ENCODE measurements at places on chromosomes 7 and 10. TPM values are rescaled to one million over a fixed set of nuclear protein-coding genes. Genes with fewer than 3 reads are reported as not detected.
A peak's percentile ranks its signal among the peaks of the same experiment; 100 is the strongest.

DNA sequence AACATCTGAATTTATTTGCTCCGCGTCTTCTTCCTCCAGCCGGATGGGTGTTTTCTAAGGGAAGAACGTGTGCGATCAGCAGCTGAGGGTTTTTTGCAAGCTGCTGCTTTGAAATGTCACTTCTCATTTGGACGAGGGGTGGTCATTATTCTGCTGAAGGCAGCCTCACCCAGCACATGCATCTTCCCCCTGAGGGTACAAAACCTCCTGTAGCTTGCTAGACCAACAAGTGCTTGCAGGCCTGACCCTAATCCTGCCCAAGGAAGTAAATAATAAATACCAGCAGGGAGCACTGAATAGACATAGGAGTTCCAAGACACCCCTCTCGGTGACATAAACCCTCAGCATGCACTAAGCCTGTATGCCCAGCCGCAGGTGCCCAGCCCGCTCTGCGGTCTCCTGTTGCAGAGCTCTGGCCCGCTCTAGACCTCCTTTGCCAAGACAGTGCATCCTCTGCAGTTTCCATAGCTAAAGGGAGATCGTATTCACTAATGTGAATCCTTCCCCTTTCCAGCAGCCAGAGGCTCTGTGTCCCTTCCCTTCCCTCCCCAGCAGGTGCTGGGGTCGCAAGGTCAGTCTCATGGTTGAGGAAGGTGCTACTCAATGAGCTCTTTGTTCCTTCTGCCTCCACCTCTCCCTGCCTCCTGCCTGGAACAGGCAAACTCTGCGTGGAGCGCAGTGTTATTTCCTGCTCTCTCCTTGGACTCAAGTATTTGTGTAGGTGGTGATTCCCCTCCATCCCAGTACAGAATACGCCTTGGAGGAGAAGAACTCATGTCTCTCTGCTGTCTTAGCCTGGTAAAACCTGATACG is 36.6 kb downstream of the SBDS start:
- H3K36me3 ChIP-seq, result peaks cover 28% of the 10 kb centered on the region
- H3K27me3 ChIP-seq, result no peaks in the 10 kb centered on the region
- H3K27ac ChIP-seq, result no peak overlapping the region
- no peak overlapping the region for H3K4me3 ChIP-seq
- peaks cover 3% of the 10 kb centered on the region for H3K4me1 ChIP-seq

DNA sequence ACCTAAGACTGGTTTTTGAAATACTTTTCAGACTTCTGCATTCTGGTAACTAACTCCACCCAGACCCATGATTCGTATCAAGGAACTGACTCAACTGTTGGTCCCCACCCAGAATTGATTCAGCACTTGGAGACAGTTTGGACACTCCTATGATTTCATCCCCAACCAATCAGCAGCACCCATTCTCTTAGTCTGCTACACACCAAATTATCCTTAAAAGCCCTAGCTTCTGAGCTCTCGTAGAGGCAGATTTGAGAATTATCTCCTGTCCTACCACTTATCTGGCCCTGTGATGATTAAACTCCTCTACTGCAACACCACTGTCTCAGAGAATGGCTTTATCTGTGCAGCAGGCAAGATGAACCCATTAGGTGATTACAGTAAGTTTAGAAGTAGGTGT is 7.7 kb upstream of the GSTO1 start:
- peaks cover 14% of the 10 kb centered on the region for H3K4me1 ChIP-seq
- H3K4me3 ChIP-seq, result no peak overlapping the region
- peaks cover 9% of the 10 kb centered on the region for H3K27me3 ChIP-seq
- DNase-seq, result peak; percentile 22
- no peaks in the 10 kb centered on the region for H3K36me3 ChIP-seq

DNA sequence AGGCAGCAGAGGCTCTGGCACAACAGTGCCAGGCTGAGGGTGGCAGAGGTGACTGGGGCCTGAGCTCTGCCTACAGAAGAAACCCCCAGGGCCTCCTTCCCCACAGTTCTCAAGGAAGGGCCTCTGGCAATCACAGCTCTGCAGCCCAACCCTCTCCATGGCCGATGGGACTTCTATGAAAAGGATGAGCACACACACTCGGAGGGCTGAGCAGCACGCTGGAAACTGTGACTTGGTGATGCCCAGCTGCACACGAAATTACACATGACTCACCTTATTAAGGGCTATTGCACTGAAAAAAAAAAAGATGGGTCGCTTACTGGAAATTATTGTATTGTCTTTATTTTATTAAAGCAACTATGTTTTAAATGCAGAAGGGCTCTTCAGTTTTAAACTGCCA is 42.9 kb upstream of the LRRC18 start:
- DNase-seq, result no peak
- no peaks in the 10 kb centered on the region for H3K36me3 ChIP-seq
- no peaks in the 10 kb centered on the region for H3K4me1 ChIP-seq
- no peak overlapping the region for H3K4me3 ChIP-seq
- H3K27ac ChIP-seq, result no peak overlapping the region

GRCh38 chr7:101124376-101125056 is 2.4 kb upstream of the SERPINE1 start:
- peaks cover 41% of the 10 kb centered on the region for H3K4me1 ChIP-seq
- H3K27ac ChIP-seq, result no peak overlapping the region
- peaks cover 64% of the 10 kb centered on the region for H3K27me3 ChIP-seq

DNA sequence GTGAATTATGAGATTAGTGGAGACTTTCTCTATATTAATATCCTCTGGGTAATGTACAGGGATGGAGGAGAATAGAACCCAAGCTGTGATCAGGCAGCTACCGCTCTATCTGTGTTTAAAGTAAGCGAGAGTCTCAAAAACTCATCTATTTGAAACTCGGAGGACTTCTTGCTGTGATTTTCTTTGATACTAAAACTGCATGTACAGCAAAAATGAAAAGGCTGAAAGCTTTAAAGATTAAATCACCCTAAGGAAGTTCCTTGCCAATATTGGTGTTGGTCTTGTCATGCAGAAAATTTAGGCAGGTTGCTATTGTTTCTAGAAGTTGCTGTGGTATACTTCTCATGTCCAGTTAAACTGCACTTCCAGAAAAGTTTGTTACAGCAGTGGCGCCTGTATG is 110.8 kb downstream of the DNAH11 start:
- H3K27me3 ChIP-seq, result no peaks in the 10 kb centered on the region
- no peaks in the 10 kb centered on the region for H3K36me3 ChIP-seq
- no peak for DNase-seq
- H3K27ac ChIP-seq, result no peak overlapping the region
- no peak overlapping the region for H3K4me3 ChIP-seq
- H3K4me1 ChIP-seq, result no peaks in the 10 kb centered on the region

DNA sequence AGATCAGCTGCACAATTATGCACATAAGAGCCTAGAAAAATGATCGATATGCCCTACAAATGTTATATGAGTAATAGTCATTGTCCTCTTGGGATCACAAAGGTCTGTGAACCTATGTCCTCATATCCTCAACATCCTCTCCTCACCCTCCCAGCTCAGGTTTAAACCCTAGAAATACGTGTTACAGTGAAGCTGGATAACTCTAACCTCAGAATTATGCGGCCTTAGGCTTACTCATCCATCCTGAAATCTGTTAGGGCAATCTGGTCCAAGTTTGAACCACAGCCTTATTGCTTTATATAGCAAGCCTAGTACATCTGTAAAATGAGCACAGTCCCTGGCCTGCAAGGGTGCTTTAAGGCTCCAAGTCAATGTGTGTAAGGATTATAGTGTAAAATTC is 84.2 kb upstream of the FRMD4A start:
- no peak overlapping the region for H3K4me3 ChIP-seq
- no peak overlapping the region for H3K27ac ChIP-seq
- DNase-seq, result no peak

- H3K27me3 ChIP-seq, result peaks cover 7% of the 10 kb centered on the region
- H3K4me3 ChIP-seq, result no peak overlapping the region
- H3K4me1 ChIP-seq, result no peaks in the 10 kb centered on the region
- DNase-seq, result no peak
These were observed 23.7 kb upstream of the ELFN1 start for GRCh38 chr7:1646391-1646790.

DNA sequence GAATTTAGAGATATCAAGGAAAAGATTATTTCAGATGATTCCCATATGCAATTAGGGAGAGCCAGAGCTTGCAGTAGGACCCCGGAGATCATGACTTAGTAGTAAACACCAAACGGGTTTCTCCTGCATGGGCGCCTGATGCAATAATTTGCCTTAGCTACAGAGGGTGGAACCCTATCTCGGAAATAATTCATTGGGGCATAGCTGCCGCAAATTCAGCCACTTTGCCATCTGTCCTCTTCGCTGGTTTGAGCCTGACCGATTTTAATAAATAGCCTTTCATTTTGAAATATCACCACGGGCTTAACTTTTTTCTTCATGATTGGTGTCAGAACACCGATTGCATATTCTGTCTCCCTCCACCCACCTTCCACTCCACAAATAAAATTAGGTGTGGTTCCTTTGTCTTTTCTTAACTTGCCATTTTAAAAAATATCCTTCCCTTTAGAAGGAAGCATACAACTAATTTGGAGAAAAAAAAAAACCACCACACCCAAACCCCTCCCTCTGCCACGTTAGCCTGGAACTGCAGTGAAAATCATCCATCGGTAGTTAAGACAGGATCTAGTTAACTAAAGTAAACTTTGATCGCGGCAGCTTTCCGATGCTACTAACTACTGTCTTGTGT is 1.4 kb downstream of the GARS1 start:
- peaks cover 61% of the 10 kb centered on the region for H3K36me3 ChIP-seq
- DNase-seq, result peak; percentile 27
- peak overlapping the region; percentile 98 for H3K4me3 ChIP-seq
- H3K27me3 ChIP-seq, result no peaks in the 10 kb centered on the region
- H3K27ac ChIP-seq, result peak overlapping the region; percentile 97

DNA sequence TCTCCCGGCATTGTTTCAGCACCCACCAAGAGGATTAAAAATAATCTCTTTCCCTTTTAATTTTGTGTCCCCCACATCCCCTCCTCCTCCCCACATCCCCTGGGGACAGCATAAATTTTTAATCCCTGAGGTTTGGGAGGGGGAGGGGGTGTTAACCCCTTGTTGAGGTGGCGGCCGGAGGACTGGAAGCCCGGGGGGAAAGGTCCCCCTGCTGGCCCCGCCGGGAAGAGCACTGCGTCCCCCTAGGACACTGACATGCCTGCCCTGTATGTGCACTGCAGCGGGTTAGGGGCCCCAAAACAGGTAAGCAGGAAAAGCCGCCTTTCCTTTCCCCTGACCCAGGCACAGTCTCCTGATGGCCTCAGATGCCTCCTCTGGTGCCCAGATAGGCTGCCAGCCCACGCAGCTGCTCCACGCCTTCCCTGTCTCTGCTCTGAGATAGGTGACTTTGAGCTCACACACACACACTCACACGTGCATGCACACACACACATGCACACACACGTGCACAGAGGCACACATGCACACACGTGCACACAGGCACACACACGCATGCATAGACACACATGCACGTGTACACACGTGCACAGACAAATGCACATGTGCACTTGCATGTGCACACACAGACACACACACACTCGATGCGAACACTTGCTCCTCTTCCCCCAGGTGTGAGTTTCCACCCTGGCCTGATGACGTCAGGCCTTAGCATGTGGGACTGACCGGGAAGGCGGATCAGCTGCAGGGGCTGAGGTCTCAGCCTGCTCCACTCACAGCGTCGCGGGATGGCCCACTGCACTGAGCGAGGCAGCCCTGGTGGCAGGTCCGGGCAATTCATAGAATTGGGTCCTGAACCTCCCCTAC is 12.3 kb downstream of the CNPY1 start:
- H3K4me3 ChIP-seq, result peak overlapping the region; percentile 53
- peaks cover 9% of the 10 kb centered on the region for H3K4me1 ChIP-seq
- H3K36me3 ChIP-seq, result no peaks in the 10 kb centered on the region
- no peak overlapping the region for H3K27ac ChIP-seq

DNA sequence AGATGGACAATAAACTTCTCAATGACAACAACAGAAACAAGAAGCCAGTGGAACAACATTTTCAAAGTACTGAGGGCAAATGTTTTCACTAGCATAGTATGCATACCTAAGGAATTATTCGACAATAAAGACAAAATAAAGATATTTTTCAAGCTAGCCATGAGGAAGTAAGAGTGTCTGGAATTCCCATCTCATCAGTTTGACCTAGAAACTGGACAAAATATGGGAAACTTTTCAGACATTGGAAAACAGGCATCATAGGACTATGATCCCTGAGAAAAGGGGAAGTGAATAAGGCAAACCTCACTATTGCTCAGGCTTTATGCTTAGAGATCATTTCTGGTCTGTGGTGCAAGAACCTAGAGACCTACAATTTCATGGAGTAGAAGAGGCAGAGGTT is 86.3 kb downstream of the OAT start:
- DNase-seq, result no peak
- no peaks in the 10 kb centered on the region for H3K4me1 ChIP-seq
- peaks cover 6% of the 10 kb centered on the region for H3K27me3 ChIP-seq
- H3K4me3 ChIP-seq, result no peak overlapping the region
- no peaks in the 10 kb centered on the region for H3K36me3 ChIP-seq
- H3K27ac ChIP-seq, result no peak overlapping the region

GRCh38 chr10:191703-192518 is 56.7 kb downstream of the ZMYND11 start:
- no peak overlapping the region for H3K27ac ChIP-seq
- H3K27me3 ChIP-seq, result no peaks in the 10 kb centered on the region
- DNase-seq, result no peak
- peaks cover 8% of the 10 kb centered on the region for H3K4me1 ChIP-seq
- H3K36me3 ChIP-seq, result peaks cover 20% of the 10 kb centered on the region
- H3K4me3 ChIP-seq, result no peak overlapping the region

DNA sequence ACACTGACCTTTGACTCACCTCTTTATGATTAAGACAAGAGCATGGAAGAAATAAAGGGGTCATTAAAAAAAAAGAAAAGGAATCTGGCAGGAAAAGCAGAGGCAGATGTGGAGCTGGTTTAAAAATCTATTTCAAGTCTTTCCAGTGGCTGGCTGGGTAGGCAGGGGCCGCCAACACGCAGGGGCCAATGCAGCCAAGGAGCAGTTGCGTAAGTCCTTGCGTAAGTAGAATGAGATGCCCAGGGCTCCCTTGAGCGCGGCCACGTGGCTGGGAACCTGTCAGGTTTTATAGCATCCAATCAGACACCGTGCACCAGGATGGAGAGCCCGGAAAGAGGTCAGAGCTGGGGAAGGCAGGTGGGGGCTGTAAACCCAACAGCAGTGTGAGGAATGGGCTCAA is 123.8 kb upstream of the INSYN2A start:
- H3K4me1 ChIP-seq, result no peaks in the 10 kb centered on the region
- H3K27ac ChIP-seq, result no peak overlapping the region
- H3K4me3 ChIP-seq, result no peak overlapping the region
- no peaks in the 10 kb centered on the region for H3K36me3 ChIP-seq

DNA sequence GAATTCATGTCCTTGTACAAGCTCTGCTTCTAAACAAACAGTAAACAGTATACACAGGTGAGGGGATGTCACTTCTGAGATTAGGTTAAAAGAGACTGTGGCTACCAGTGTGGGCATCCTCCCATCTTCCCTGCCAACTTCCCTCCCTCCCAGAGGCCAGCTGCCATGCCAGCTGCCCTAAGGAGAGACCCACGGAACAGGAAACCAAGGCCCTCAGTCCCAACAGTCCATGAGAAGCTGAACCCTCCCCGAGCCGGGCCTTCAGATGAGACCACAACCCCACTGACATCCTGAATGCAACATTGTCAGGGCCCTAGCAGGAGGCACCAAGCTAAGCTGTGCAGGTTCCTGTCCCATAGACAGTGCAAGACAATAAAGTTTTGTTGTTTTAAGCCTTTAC is 106.1 kb downstream of the CTBP2 start:
- H3K36me3 ChIP-seq, result no peaks in the 10 kb centered on the region
- no peak for DNase-seq
- no peak overlapping the region for H3K27ac ChIP-seq
- H3K4me3 ChIP-seq, result no peak overlapping the region

The NODAL gene
- not detected for total RNA-seq

The CPED1 gene
- not detected for total RNA-seq

The CAMK1D gene
- total RNA-seq, result 13.8 TPM

The SORCS1 gene
- total RNA-seq, result not detected

The CARD11 gene
- 98.3 TPM for total RNA-seq

All from activated CD8-positive, alpha-beta T cell treated with anti-CD3 and anti-CD28 coated beads for 36 hours (primary cell).